ENCODE measurements at places on chromosomes 6 and 20.

DNA sequence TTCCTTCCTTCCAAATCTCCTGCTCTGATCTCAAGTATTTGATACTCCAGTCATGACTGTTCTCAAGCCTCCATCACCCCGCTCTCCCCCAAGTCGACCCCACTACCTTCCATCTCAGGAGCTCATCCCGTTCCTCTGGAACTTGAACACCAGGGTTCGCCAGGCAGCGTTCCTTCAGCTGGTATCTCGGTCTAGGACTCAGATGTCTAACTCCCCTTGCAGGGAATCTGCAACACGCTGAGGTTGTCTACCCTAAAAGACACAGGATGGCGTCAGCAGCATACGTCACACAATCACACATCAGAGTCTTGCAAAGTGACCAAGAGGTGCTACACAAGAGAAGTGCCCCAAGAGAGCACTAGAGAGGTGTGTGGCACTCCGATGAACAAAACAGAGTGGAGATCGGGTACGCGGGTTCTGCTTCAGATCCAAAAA is 706 bp downstream of the ZNF184 start:
- no peak for DNase-seq
- peaks cover 55% of the 10 kb centered on the region for H3K36me3 ChIP-seq
- H3K27me3 ChIP-seq: no peaks in the 10 kb centered on the region

DNA sequence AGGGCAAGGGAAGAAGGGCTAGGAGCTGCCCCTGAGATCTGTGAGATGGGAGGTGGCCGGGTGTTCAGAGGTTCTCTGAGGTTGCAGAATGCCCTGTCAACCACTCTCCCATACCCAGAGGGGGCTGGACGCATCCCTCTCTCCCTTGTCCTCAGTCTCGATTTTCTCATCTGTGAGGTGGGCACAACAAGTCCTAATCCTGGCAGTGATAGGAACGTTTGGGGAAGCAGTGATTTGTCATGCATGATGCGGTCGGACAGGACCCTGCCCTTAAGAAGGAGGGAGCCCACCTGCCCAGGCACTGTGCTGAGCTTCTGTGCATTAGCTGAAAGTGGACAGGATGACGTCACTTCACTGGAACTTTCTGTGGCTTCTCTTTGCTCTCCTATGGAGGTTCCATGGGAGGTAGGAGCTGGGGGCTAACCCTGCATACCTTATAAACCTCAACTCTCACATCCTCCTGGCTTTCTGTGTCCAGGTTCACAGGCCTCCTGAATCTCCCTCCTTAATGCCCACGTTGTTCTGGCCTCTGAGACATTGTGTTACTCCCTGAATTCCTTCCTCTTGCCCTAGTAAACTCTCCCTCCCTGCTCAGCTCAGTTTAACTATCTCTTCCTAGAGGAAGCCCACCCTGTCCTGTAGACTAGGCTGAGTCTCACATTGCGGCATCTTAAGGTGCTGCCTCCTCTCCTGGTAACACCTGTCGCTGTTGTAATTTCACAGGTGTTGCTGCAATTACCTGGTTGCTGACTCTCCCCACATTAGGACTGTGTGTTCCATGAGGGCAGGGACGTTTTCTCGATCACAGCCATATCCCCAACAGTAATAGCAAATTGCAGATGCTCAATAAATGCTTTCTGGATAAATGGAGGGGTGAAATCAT is 30.1 kb upstream of the CSNK2A1 start:
- H3K27ac ChIP-seq: no peak overlapping the region
- no peak overlapping the region for H3K4me3 ChIP-seq
- peaks cover 45% of the 10 kb centered on the region for H3K27me3 ChIP-seq
- no peak for DNase-seq

DNA sequence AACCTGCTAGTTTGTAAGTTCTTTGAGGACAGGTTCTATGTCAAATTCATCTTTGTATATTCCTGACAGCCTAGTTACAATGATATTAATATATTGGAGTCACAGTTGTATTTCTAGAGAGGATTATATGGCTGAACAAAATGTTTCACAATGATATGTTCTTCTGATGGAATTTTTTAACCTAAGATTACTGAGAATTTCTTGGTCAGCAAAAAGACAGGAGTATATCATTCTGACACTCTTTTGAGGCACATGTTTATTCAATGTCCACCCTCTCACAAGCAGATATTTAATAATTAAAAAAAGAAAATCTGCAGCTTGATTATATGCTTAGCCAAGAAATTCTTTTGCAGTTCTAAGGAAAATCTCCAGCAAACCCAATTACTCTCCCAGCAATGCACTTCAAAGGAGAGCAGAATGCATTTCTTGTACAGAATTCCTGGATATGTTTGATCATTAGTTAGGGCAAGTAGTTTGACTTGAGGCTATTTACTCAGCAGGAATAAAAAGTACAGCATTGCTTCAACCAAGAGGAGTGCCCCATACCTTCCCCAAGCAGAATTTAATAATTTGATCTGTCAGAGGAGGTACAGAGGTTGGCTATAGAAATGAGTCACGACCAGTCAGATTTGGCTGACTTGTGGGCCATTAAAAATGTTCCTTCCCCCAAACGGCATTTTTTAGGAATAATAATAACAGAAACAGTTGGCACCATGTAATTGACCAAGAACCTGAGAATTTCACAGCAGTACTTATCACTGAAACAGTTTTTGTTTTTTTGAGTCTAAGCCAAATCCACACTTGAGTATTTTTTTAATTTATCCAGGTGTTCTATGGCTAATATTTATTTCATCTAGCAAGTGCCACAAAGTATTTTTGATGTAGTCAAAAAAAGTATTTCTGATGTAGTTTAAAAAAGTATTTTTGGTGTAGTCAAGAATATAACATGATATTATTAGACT is 508.1 kb upstream of the FLRT3 start:
- no peak overlapping the region for H3K27ac ChIP-seq
- H3K27me3 ChIP-seq: no peaks in the 10 kb centered on the region
- H3K4me3 ChIP-seq: no peak overlapping the region
- no peaks in the 10 kb centered on the region for H3K36me3 ChIP-seq

DNA sequence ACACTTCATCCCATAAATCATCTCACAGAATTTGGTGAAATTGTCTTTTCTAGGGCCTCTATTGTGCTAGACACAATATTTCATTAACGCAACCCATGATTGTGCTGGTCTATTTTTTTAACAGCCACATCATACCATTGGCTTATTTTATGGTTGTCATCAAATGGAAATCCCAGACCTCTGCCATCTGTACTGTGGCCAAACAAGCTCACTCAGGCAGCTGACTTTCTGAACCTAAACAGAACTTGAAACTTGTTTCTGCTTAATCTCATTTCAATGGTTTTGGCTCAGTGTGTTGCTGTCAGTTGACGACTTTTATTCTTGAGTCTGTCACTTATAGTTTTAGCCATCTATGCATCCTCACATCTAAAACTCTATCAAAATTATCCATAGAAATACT is 111.8 kb downstream of the HAO1 start:
- H3K27me3 ChIP-seq: no peaks in the 10 kb centered on the region
- H3K4me1 ChIP-seq: no peaks in the 10 kb centered on the region
- no peak overlapping the region for H3K4me3 ChIP-seq
- H3K27ac ChIP-seq: no peak overlapping the region
- no peaks in the 10 kb centered on the region for H3K36me3 ChIP-seq
- no peak for DNase-seq

DNA sequence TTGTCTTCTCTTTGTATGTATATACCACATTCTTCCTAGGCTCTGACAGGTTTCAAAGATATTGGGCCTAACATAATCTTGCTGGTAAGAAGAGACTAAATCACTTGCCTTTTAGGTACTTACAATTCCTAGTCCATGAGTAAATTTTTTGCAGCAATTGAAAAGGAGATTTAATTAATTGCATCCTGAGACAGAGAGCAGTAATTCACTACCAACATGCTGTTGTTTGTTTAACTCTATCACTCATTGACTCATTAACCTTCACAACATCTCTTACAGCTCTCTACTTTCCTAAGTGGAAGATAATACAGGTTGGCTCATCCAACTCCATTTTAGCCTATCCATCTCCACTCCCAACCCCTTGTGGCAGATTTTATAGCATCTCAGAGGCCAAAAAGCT is 280.4 kb downstream of the ALDH8A1 start:
- no peaks in the 10 kb centered on the region for H3K27me3 ChIP-seq
- H3K4me1 ChIP-seq: peaks cover 9% of the 10 kb centered on the region
- no peaks in the 10 kb centered on the region for H3K36me3 ChIP-seq
- no peak overlapping the region for H3K4me3 ChIP-seq
- DNase-seq: no peak
- H3K27ac ChIP-seq: no peak overlapping the region

GRCh38 chr20:17995967-17996819 is 27.4 kb downstream of the MGME1 start:
- DNase-seq: no peak
- no peak overlapping the region for H3K4me3 ChIP-seq
- peaks cover 5% of the 10 kb centered on the region for H3K27me3 ChIP-seq
- no peak overlapping the region for H3K27ac ChIP-seq
- H3K4me1 ChIP-seq: peaks cover 26% of the 10 kb centered on the region

GRCh38 chr6:72789145-72789544 is 167.3 kb downstream of the KCNQ5 start:
- no peak overlapping the region for H3K27ac ChIP-seq
- no peaks in the 10 kb centered on the region for H3K4me1 ChIP-seq
- H3K36me3 ChIP-seq: peaks cover 4% of the 10 kb centered on the region
- DNase-seq: no peak
- H3K27me3 ChIP-seq: no peaks in the 10 kb centered on the region

GRCh38 chr6:33966536-33966935 is 162.7 kb upstream of the MLN start:
- no peak overlapping the region for H3K27ac ChIP-seq
- DNase-seq: no peak
- no peak overlapping the region for H3K4me3 ChIP-seq
- no peaks in the 10 kb centered on the region for H3K4me1 ChIP-seq

DNA sequence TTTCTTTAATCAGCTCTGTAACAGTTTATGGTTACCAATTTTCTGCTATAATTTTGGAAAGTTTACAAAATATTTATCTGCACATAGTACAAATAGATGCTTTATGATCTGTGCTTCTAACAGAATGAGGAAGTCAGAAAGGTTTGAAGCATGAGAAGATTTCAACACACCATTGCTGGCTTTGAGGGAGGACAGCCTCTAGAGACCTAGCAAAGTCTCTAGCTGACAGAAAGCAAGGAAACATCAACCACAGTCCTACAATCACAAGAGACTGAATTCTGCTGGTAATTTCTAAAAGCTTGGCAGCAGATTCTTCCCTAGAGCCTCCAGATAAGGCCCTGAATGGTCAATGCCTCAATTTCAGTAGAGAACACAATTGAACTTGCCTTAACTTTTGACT is 750.8 kb upstream of the SLC35B3 start:
- DNase-seq: no peak
- H3K4me1 ChIP-seq: no peaks in the 10 kb centered on the region
- H3K27ac ChIP-seq: no peak overlapping the region

- no peaks in the 10 kb centered on the region for H3K4me1 ChIP-seq
- no peak for DNase-seq
- no peaks in the 10 kb centered on the region for H3K36me3 ChIP-seq
- H3K4me3 ChIP-seq: no peak overlapping the region
These were observed 303.5 kb upstream of the RNF24 start for GRCh38 chr20:4318891-4319290.

DNA sequence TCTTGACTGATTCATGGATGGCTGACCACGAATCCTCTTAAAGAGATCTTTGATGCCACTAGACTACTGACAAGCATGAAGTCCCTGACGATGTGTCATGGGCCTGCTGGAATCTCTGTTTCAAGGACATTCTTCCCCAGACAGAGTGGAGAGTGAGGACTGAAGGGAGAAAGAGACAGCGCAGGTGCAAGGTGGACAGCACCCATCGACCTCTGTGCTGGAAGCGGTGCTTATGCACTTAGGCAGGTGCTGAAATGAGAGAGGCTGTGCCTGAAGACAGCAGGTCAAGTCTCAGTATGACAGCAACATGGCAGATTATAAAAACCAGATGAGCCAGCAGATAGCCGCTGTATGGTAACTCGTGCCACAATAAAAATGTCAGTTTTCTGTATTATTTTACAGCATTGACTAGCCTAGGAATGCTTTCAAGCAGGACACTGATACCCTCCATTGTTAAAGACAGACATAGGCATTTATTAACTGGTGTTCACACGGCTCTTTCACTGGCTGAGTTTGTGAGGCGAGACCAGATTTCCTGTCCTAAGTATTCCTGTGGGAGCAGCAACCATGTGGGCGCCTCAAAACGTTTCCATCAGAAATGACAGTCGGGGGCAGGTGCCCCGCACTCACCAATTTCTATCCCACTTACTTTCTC is 47.5 kb downstream of the FOXC1 start:
- H3K27me3 ChIP-seq: no peaks in the 10 kb centered on the region
- H3K27ac ChIP-seq: no peak overlapping the region
- no peak for DNase-seq
- peaks cover 2% of the 10 kb centered on the region for H3K36me3 ChIP-seq

GRCh38 chr20:33518071-33518470 is 28.2 kb downstream of the CBFA2T2 start:
- H3K4me3 ChIP-seq: no peak overlapping the region
- peaks cover 22% of the 10 kb centered on the region for H3K4me1 ChIP-seq
- no peaks in the 10 kb centered on the region for H3K36me3 ChIP-seq
- DNase-seq: no peak
- no peak overlapping the region for H3K27ac ChIP-seq

GRCh38 chr20:1827974-1828785 is 67.0 kb upstream of the SIRPA start:
- no peaks in the 10 kb centered on the region for H3K4me1 ChIP-seq
- peaks cover 16% of the 10 kb centered on the region for H3K27me3 ChIP-seq
- H3K27ac ChIP-seq: no peak overlapping the region
- no peak for DNase-seq
- H3K4me3 ChIP-seq: no peak overlapping the region
- H3K36me3 ChIP-seq: no peaks in the 10 kb centered on the region

- H3K27ac ChIP-seq: no peak overlapping the region
- H3K36me3 ChIP-seq: no peaks in the 10 kb centered on the region
- DNase-seq: no peak
- H3K27me3 ChIP-seq: peaks cover 11% of the 10 kb centered on the region
- H3K4me3 ChIP-seq: no peak overlapping the region
These were observed 65.0 kb upstream of the SLC2A12 start for GRCh38 chr6:134117409-134117808.

- peak; percentile 71 for DNase-seq
- H3K27me3 ChIP-seq: no peaks in the 10 kb centered on the region
- H3K4me1 ChIP-seq: peaks cover 5% of the 10 kb centered on the region
- no peak overlapping the region for H3K4me3 ChIP-seq
- H3K36me3 ChIP-seq: no peaks in the 10 kb centered on the region
These were observed 9.9 kb upstream of the PSMF1 start for GRCh38 chr20:1108437-1108920.

GRCh38 chr6:166050559-166050958 is 117.1 kb downstream of the TBXT start:
- DNase-seq: no peak
- no peaks in the 10 kb centered on the region for H3K27me3 ChIP-seq
- H3K27ac ChIP-seq: no peak overlapping the region
- H3K36me3 ChIP-seq: no peaks in the 10 kb centered on the region
- no peak overlapping the region for H3K4me3 ChIP-seq

All from activated T-cell treated with anti-CD3 and anti-CD28 coated beads, Interleukin-2, amount 50 U/mL, for 24 hours (primary cell).